ENCODE measurements at places on chromosomes 2 and 18. TPM values are rescaled to one million over a fixed set of nuclear protein-coding genes. Genes with fewer than 3 reads are reported as not detected.

Gene KLF7
- 24.2 TPM for total RNA-seq

Gene ZNF892
- 4.0 TPM for total RNA-seq

DNA sequence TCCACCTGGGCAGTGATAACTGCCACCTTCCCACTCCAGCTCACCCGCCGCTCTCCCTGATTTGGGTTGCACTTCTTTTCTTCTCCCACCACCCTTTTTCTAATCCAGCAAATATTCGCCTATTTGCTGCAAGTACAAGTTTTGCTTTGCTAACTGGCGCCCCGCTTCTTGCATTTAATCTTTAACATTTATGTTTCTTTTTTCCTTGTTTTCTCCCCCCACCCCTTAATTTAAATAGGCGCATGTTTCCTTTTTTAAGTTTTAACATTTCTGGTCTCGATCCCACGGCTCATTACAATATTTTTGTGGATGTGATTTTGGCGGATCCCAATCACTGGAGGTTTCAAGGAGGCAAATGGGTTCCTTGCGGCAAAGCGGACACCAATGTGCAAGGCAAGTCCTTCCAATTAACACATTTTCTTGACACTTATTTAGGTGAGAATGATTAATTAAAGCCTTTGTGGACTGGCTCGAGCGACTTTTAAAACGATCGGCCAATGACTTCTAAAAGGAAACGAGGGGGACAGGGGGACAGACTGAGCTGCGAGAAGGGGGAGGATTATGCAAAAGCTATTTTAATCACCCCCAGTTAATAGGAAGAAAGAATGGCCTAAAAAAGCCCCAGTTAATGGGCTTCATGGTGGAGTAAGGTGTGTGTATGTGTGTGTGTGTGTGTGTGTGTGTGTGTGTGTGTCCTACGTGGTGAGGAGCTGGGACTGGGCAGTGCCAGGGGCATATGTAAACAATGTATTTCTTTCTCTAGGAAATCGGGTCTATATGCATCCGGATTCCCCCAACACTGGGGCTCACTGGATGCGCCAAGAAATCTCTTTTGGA lies 1.6 kb downstream of the TBR1 start:
- DNase-seq = no peak

DNA sequence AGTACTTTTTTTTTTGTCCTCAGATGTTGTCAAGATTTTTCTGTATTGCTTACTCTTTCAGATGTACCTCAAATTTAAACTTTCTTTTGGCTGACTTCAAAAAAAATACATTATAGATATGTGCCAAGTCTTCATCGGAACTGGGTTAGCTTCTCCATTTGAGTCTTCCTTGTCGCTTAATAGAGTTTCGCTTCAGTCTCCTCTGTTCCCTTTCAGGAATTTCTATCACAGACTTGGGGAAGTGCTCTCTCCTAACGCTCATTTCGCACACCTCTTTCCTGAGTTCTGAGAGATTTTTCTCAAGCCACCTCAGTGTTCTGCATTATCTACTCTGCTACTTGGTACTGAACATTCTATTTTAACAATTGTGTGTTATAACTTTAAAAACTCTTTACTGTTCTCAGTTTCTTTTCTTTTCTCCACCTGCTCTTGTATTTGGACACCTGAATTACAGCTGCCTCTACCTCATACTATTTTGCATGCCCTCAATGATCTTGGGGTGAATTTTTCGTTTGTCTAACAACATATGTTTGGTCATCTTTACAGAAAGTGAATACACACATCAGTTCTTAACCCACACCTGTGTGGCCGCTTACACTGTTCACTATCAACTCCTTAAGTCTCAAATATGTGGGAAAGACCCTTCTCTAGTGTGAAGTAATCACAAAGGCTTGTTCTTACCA lies 16.5 kb downstream of the PTPN2 start:
- no peak for DNase-seq

DNA sequence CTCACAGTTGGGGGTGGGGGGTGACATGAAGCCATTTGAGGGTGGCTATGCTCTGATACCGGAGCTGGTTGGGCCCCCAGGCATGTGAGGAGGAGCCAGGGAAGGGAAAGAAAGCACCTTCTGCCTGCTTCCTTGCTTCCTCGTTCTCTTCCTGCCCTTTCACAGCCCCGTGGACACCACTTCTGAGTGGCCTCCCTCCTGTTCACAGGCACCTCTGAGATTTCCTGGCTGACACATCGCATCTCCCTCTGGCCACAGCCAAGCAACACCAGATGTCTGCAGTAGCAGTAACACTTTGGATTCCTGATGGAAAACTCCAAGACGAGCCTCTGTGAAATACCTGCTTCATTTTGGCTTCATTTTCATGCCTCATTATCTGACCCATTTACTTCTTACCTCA lies 64.7 kb upstream of the ST3GAL5 start:
- no peak for DNase-seq

DNA sequence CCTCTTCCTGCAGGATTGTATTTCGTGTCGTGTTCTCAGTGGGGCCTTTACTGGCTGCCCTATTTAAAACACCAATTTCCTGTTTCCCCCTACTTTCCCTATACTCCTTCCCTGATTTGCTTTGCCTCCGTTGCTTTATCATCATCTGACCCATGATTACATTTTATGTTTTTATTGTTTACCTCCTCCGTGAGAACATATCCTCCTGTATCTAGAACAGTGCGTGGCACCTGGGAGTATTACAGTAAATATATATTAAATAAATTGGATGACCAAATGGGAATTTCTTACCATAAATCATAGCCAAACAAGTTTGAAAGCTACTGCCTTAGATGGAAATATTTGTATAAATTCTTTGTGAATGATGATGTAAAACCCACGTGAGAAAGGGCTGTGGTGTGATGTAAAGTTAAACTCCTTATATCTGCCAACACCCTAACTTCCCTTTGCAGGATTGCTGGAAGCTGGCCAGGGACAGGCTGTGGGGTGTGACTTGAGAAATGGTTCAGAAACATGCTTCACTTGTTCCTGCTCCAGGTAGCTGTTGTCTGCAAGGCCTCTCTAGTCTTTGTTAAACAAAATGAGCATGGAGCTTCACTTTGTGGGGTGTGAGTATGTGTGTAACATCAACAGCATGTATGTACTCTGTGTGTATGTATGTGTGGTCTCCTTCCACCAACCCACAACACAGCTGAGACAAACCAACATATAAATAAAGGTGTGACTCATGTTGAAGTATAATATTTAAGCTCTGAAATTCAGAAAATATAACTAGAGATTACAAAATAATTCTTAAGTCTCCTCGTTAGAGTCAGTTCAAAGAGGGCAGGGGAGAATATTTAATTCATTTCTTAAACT lies 40.3 kb downstream of the LHCGR start:
- peak; percentile 21 for DNase-seq
